ENCODE measurements at places on chromosomes 7 and 10. TPM values are rescaled to one million over a fixed set of nuclear protein-coding genes. Genes with fewer than 3 reads are reported as not detected.
A peak's percentile ranks its signal among the peaks of the same experiment; 100 is the strongest.

Gene ASAH2
- 0.62 TPM for total RNA-seq

Gene ZNF679
- not detected for total RNA-seq

Gene ADARB2
- 1.3 TPM for total RNA-seq

Gene EGR2
- 1.2 TPM for total RNA-seq

Gene JMJD1C
- total RNA-seq, result 114 TPM

Gene HOGA1
- total RNA-seq, result 0.81 TPM

Gene SPDYE9
- total RNA-seq, result not detected

Gene CAMK2B
- total RNA-seq, result 0.47 TPM

Gene SLC18A3
- total RNA-seq, result 1.7 TPM

Gene NPC1L1
- 0.27 TPM for total RNA-seq

Gene CUBN
- total RNA-seq, result 0.37 TPM

Gene RAPGEF5
- total RNA-seq, result 24.2 TPM

Gene MET
- total RNA-seq, result 21.1 TPM

Gene SFRP5
- total RNA-seq, result 17.6 TPM

Gene LMOD2
- total RNA-seq, result not detected

Gene CPEB3
- 11.8 TPM for total RNA-seq

GRCh38 chr7:142607351-142607750 is 141.9 kb upstream of the PRSS1 start:
- no peak for ATAC-seq

- no peak for ATAC-seq
Observed at GRCh38 chr10:121063744-121064143, 212.6 kb downstream of the WDR11 start.

- peak; percentile 78 for ATAC-seq
Observed at GRCh38 chr7:130356876-130357611, 12.4 kb downstream of the CPA5 start.

- no peak for ATAC-seq
Observed at GRCh38 chr7:91164506-91164905, 99.7 kb upstream of the FZD1 start.

GRCh38 chr10:94320285-94320914 is 42.3 kb downstream of the NOC3L start:
- ATAC-seq, result no peak

- no peak for ATAC-seq
Observed at GRCh38 chr7:47837826-47838225, 110.4 kb downstream of the PKD1L1 start.

- no peak for ATAC-seq
Observed at GRCh38 chr10:93712593-93712992, 10.2 kb upstream of the FRA10AC1 start.

GRCh38 chr10:132698761-132699391 is 87.1 kb downstream of the NKX6-2 start:
- no peak for ATAC-seq

- no peak for ATAC-seq
Observed at GRCh38 chr7:44062903-44063295, 2.5 kb downstream of the PGAM2 start.

GRCh38 chr10:4094751-4095150 is 309.7 kb upstream of the KLF6 start:
- ATAC-seq, result no peak

- ATAC-seq, result no peak
Observed at GRCh38 chr7:15687546-15688278, 1.2 kb upstream of the MEOX2 start.

DNA sequence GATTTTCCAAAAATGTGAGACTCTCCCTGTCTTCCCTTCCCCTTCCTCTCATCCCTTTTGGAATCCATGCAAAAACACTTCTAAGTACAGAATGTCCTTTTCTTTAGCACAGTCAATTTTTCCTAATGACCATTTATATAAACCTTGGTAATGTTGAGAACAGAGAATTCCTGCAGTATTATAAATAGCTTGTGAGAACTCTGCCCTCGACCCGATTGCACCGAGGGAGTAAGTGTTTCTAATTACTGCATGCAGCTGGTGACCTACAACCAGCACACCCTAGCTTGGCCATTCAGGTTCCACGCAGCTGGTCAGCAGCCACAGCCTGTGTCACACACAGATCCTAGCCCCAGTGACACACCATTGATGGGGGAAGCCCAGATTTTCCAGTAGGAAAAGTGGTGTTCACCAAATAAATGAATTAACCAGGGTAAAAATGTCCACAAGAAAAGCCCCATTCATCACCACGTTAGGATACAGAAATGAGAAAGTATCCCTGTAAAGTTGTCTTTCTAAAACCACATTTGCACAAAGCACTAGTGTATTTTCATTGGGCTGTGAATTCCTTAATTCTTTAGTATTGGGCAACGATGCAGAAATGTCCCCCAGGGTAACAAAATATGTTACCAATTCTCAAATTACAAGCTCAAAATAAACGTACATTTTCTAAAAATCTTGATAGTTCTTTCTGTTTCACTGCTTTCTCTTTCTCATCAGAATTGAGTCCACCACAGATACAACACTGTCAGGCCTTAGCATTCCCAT is 499.0 kb upstream of the KLF6 start:
- peak; percentile 92 for ATAC-seq

DNA sequence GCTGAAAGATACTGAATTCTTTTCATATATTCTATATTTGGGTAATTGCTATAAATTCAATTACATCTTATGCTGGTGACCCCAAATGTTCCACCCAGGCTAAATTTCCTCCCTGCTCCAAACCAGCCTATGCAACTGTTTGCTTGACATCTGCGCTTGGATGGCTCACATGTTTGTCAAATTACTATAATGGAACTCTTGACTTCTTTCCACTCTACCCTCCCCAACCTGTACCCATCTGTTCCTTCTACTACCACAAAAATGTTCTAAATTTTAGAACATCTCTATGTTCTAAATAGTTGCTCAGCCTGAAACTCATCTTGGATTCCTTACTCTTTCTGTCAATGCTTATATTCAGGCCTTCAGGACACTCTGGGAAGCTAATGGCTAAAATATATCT is 249.9 kb upstream of the SMIM30 start:
- no peak for ATAC-seq

DNA sequence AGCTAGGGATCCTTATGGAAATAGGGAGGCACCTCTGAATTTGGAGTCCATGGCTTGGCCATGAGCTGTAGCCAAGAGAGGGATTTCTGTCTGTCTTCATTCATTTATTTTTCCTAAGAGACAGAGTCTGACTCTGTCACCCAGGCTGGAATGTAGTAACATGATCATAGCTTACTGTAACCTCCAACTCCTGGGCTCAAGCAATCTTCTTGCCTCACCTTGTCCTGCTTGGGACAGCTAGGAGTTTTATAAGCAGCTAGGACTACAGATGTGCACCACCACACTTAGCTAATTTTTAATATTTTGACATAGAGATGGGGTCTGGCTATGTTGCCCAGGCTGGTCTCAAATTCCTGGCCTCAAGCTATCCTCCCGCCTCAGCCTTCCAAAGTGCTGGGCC is 8.5 kb upstream of the HABP2 start:
- no peak for ATAC-seq

DNA sequence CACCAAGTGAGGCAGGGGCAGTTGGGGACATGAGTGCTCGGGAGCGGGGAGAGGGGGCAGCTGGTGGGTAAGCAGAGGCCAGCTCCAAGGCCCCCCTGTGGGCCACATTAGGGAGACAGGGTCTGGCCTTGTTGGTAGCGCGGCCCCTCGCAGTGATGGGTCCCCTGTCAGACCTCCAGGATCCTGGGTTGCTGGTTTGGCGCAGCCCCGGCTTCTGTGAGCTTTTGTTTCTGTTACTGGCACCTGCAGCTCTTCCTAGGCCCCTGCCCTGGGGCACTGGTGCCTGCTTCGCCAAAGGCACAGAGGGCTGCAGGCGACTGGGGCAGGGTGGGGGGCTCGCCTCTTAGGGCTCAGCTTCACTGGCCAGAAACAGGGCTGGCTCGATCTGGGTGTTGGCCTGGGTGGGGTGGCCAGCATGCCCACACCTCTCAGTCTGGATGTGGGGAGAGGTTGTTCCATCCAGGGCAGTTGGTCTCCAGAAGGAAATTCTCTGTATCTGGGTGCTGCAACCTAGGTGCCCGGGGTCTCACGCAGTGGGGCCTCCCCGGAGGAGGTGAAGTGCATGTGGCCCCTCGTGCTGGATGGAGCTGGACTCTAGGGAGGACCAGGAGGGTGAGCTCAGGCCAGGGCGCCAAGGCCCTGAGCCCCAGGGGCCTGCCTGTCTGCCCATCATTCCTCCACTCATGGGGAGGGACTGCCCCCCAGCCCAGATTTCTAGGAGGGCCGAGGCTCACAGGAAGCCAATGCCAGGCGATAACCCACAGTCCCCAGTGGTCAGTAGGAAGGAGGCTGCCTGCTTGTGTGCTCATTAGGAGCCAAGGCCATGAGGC is 138.6 kb downstream of the LHPP start:
- ATAC-seq, result no peak

DNA sequence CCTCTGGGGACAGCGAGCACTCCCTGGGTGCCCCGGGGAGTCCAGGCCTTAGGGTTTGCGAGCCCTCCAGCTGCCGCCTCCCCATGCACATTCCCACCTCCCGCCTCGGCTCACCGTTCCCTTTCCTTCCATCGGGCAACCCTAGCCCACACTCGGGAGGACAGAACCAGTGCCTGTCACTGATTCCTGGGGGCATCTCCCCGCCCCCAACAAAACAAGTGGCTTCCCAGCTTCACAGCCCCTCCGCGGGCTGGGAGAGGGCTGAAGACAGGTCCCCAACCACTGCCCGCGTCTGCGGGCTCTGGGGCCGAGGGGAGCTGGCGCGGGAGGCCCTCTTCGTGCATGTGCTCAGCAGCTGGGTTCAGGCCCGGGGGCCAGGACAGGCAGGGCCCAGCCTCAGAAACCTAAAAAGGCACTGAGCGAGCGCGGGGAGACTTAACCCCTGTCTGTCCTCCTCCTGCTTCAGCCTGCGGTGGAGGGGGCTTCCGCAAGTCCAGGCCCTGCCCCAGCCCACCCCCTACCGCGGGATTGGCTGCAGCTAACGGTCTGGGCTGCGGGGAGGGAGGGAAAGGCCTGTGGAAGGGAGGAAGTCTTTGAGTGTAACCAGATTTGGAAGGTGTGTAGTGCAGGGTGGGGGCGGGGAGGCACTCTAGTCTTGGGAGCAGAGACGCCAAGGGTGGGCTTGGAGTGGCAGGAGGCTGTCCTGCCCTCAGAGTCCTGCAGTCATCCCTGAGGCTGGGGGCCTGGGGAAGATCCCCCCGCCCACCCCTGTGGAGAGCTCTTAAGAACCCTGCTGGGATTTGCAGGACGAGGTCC is 1.2 kb downstream of the FLNC start:
- ATAC-seq, result peak; percentile 22

- ATAC-seq, result no peak
Observed at GRCh38 chr10:43347997-43348396, 23.4 kb upstream of the FXYD4 start.

GRCh38 chr10:92690211-92690914 is 608 bp downstream of the HHEX start:
- ATAC-seq, result peak; percentile 60
